ENCODE measurements at places on chromosomes 12 and 14. TPM values are rescaled to one million over a fixed set of nuclear protein-coding genes. Genes with fewer than 3 reads are reported as not detected.

Gene HSPB8
- 14.2 TPM for total RNA-seq

Gene ERP27
- 0.73 TPM for total RNA-seq

Gene APOLD1
- 8.1 TPM for total RNA-seq

GRCh38 chr14:102507857-102508312, 1.7 kb downstream of the ANKRD9 start:
- no peak overlapping the region for H3K4me3 ChIP-seq
- H3K4me1 ChIP-seq: peaks cover 13% of the 10 kb centered on the region
- H3K27me3 ChIP-seq: no peaks in the 10 kb centered on the region
- H3K36me3 ChIP-seq: peaks cover 2% of the 10 kb centered on the region

DNA sequence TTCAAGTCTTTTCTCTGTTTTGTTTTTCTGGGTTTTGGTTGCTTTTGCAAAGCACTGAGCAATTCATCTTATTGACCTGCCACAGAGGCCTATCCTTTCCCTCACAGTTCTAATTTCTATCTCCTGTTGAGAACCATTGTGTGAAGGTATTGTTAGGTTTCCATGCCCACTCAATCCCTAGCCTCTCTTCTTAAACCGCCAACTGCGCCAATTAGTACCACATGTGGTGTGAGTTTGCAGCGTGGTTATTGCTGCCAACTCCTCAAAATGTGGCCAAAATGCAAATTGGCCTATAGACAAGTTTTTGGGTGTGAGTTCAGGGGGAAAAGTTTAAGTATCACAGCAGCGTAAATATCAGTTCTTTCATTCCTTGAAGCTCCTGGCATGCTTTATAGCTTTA, 232.6 kb downstream of the FLRT2 start:
- H3K27ac ChIP-seq: no peak overlapping the region
- H3K4me1 ChIP-seq: peaks cover 15% of the 10 kb centered on the region
- no peak for DNase-seq
- H3K4me3 ChIP-seq: no peak overlapping the region
- no peaks in the 10 kb centered on the region for H3K36me3 ChIP-seq

- H3K4me3 ChIP-seq: no peak overlapping the region
- no peak for DNase-seq
- peaks cover 43% of the 10 kb centered on the region for H3K4me1 ChIP-seq
Measured at GRCh38 chr12:124901003-124901402, 13.4 kb downstream of the UBC start.

- H3K27ac ChIP-seq: peak overlapping the region; percentile 91
- H3K27me3 ChIP-seq: no peaks in the 10 kb centered on the region
- DNase-seq: no peak
- peaks cover 66% of the 10 kb centered on the region for H3K4me1 ChIP-seq
- peak overlapping the region; percentile 45 for H3K4me3 ChIP-seq
Measured at GRCh38 chr12:68614105-68614679, 3.5 kb downstream of the RAP1B start.
